Activated naive CD4-positive, alpha-beta T cell treated with anti-CD3 and anti-CD28 coated beads, Interleukin-2, amount 10 ng/mL, durations not matched to agents 7 days and 5 days (primary cell): ENCODE measurements at places on chromosomes 6 and 20.

DNA sequence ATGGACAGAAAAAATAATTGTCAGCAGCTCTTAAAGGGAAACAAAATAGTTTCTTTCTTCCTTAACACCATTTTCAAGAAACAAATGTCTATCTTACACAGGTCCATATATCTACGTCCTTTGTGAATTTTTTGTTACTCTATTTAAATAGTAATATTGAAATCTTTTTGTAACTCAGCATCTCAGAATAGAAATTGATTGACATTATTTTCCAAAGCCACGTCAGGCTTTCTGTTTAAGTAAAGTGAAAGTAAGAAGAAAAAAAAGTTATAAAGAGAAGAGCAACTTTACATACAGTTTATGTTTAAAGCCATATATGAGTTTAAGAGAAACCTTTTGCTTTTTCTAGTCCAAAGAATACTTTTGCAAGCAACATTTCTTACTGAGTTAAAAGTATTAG is 402.9 kb upstream of the SOX4 start:
- DNase-seq = no peak
- no peaks in the 10 kb centered on the region for H3K36me3 ChIP-seq
- H3K4me1 ChIP-seq = peaks cover 13% of the 10 kb centered on the region
- no peak overlapping the region for H3K4me3 ChIP-seq

GRCh38 chr6:165376100-165376499 is 66.7 kb upstream of the C6orf118 start:
- H3K4me1 ChIP-seq = no peaks in the 10 kb centered on the region
- H3K36me3 ChIP-seq = no peaks in the 10 kb centered on the region
- H3K27me3 ChIP-seq = no peaks in the 10 kb centered on the region
- no peak overlapping the region for H3K4me3 ChIP-seq

DNA sequence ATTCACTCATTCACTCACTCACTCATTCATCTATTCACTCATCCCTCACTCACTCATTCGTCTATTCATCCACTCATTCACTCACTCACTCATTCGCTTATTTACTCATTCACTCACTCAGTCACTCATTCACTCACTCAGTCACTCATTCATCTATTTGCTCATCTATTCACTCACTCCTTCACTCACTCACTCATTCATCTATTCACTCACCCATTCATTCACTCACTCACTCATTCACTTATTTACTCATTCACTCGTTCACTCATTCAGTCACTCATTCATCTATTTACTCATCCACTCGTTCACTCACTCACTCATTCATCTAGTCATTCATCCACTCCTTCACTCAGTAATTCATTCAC is 128.2 kb downstream of the TTLL2 start:
- no peaks in the 10 kb centered on the region for H3K4me1 ChIP-seq
- H3K4me3 ChIP-seq = no peak overlapping the region
- no peaks in the 10 kb centered on the region for H3K36me3 ChIP-seq

DNA sequence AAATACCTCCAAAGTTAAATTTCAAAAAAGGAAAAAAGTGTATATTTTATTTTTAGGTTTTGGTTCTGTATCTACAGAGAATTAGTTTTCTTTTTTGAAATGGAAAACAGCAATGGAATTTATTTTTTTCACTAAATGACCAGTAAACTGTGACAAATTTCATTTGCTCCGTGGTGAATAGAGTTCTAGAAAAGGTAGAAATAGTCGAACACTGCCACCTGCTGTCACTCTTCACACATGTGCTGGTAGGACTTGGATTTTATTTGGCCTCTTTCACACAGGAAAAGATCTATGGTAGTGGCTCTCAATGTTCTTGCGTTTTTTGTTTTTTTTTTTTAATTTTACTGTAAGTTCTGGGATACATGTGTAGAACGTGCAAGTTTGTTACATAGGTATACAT is 312.5 kb downstream of the EYA4 start:
- H3K27me3 ChIP-seq = no peaks in the 10 kb centered on the region
- H3K36me3 ChIP-seq = no peaks in the 10 kb centered on the region
- peak; percentile 45 for DNase-seq
- no peak overlapping the region for H3K27ac ChIP-seq
- H3K4me3 ChIP-seq = no peak overlapping the region

DNA sequence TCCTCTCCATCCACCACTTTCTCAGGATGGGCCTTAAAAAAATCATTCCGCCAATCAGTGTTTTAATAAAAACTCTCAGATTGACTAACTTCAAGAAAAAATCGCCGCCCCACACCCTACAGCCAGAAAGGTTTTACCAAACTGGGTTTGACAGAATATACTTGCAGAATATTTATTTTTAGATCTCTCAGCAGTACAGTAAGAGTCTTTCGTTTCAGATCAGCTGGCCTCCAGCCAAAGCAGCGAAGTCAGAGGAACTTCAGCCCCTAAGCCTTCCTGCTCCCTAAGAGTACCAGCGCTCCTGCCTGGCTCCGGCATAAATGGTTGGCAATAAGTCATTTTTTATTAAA is 24.7 kb downstream of the TBC1D7 start:
- no peak overlapping the region for H3K4me3 ChIP-seq
- peaks cover 36% of the 10 kb centered on the region for H3K36me3 ChIP-seq
- no peak overlapping the region for H3K27ac ChIP-seq

DNA sequence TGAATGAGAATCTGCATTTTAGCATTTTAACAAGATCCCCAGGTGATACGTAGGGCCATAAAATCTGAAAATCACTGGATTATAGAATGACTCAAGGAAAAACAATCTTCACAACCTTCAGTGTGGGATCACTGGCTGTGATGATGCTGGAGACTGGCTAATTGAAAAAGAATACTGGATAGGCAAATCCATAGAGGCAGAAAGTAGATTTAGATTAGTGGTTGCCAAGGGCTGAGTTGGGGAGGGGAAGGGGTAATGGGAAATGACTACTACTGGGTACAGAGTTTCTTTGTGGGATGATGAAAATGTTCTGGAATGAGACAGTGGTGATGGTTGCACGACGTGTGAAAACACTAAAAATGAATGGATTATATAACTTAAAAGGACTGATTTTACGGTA is 84.1 kb downstream of the CDK19 start:
- no peak for DNase-seq
- no peak overlapping the region for H3K27ac ChIP-seq
- H3K36me3 ChIP-seq = peaks cover 17% of the 10 kb centered on the region
- no peaks in the 10 kb centered on the region for H3K4me1 ChIP-seq
- H3K27me3 ChIP-seq = no peaks in the 10 kb centered on the region
- no peak overlapping the region for H3K4me3 ChIP-seq

DNA sequence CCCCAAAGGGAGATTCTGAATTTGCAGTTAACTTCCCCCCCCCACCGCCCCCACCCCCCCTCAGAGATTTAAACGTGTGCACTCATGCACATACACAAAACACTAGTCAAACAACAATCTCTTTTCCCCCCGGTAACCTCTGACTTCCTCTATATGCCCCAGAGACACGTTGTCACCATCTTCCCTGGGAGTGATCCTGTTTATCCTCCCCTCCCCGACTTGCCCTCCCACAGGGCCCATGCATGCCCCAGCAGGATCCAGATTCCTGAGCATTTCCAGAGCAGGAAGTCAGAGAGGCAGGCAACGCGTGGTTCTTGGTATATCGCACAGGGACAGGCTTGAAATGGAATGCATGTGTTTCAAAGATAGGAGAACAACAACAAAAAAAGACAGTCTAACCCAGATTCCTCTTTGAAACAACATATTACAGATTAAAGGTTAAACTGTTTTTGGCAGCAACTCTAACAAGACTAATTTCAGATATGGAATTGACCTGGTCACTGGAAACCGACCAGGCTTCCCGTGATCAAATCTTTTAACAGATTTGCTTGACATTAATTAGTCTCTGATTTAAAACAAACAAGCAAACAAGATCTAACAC is 1.3 kb downstream of the BLCAP start:
- H3K4me1 ChIP-seq = peaks cover 42% of the 10 kb centered on the region
- peaks cover 5% of the 10 kb centered on the region for H3K27me3 ChIP-seq
- H3K27ac ChIP-seq = peak overlapping the region; percentile 53
- DNase-seq = no peak

GRCh38 chr6:1136415-1136774 is 175.5 kb upstream of the FOXQ1 start:
- no peaks in the 10 kb centered on the region for H3K4me1 ChIP-seq
- no peaks in the 10 kb centered on the region for H3K36me3 ChIP-seq
- DNase-seq = no peak
- H3K27me3 ChIP-seq = no peaks in the 10 kb centered on the region

DNA sequence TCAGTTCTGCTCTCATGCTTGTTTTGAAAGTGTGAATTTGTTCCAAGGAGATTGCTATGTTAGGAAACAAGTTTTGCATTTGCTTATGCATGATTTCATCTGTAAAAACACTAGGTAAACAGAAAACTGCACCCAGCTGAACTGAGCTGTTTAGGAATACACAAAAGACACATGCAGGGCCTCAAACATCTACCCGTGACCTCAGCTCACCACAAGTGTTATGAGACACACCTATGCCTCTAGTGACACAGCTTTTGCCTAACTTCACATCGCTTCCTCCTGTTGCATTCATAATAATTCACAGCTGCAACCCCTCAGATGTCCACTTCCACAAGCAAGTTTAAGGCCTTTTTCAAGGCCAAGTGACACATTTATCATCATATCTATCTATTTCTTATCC is 98.0 kb upstream of the SLC24A3 start:
- no peaks in the 10 kb centered on the region for H3K36me3 ChIP-seq
- H3K27ac ChIP-seq = no peak overlapping the region
- H3K4me1 ChIP-seq = no peaks in the 10 kb centered on the region
- no peak overlapping the region for H3K4me3 ChIP-seq
- no peaks in the 10 kb centered on the region for H3K27me3 ChIP-seq

GRCh38 chr6:119586250-119586882 is 236.8 kb upstream of the MAN1A1 start:
- H3K4me1 ChIP-seq = no peaks in the 10 kb centered on the region
- peak overlapping the region; percentile 8 for H3K27ac ChIP-seq
- no peaks in the 10 kb centered on the region for H3K36me3 ChIP-seq

DNA sequence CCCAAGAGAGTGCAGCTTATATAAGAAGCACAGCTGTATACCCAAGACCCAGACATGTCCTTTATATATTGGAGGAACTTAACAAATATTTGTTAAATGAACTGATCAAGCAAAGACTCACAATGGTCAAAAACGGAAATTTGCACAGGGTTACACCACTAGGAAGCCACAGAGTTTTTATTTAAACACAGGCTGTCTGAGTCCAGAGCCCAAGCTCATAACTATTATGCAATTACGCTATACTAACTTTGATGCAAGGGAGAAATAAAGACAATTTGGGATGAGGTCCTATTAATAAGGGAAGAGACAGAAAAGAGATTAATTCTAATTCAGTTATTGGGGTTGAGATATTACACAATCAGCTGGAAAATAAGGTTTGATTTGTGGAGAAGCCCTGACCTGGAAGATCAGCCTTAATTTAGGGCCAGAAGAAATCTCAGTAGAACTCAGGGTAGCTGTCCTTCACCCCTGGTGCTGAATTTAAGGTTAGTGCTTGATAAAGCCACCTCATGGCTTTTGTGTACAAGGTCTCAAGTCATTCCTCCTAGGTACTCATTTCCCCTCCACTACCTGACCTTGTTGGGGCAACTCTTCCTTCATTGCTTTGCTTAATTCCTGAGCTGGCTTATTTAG is 10.5 kb upstream of the ZNF334 start:
- no peak overlapping the region for H3K4me3 ChIP-seq
- H3K4me1 ChIP-seq = no peaks in the 10 kb centered on the region
- H3K27me3 ChIP-seq = peaks cover 61% of the 10 kb centered on the region
- H3K36me3 ChIP-seq = no peaks in the 10 kb centered on the region
- H3K27ac ChIP-seq = no peak overlapping the region

GRCh38 chr6:169885831-169886230 is 134.4 kb downstream of the ERMARD start:
- H3K4me3 ChIP-seq = no peak overlapping the region
- peaks cover under 1% of the 10 kb centered on the region for H3K36me3 ChIP-seq
- H3K27ac ChIP-seq = no peak overlapping the region
- no peaks in the 10 kb centered on the region for H3K4me1 ChIP-seq

DNA sequence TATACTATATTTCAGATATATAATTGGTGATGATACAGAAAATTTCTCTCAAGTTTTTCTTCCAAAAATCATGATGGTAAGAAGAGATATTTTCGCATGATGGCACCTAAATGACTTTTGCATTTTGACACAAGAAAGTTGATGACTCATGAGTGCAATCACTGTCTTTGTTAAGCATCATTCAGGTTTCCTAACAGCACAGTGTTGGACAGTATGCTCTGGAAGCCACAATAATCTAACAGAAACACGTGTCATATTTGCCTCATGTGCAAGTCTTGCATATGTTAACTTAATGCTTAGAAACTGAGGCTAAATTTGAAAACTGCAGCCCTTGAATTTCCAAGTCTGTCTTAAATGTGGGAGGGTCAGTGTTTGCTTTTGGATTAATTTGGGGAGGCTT is 533.5 kb downstream of the LMBRD1 start:
- no peaks in the 10 kb centered on the region for H3K36me3 ChIP-seq
- no peaks in the 10 kb centered on the region for H3K4me1 ChIP-seq
- no peaks in the 10 kb centered on the region for H3K27me3 ChIP-seq
- H3K27ac ChIP-seq = no peak overlapping the region
- no peak overlapping the region for H3K4me3 ChIP-seq
- no peak for DNase-seq

- H3K4me3 ChIP-seq = no peak overlapping the region
- H3K27me3 ChIP-seq = peaks cover 3% of the 10 kb centered on the region
- DNase-seq = no peak
- peaks cover 10% of the 10 kb centered on the region for H3K4me1 ChIP-seq
- no peaks in the 10 kb centered on the region for H3K36me3 ChIP-seq
Observed at GRCh38 chr6:169867751-169868191, 116.3 kb downstream of the ERMARD start.

GRCh38 chr6:105805501-105806023 is 280.6 kb upstream of the PRDM1 start:
- H3K4me3 ChIP-seq = no peak overlapping the region
- H3K27me3 ChIP-seq = peaks cover 8% of the 10 kb centered on the region
- peaks cover 9% of the 10 kb centered on the region for H3K36me3 ChIP-seq
- peaks cover 34% of the 10 kb centered on the region for H3K4me1 ChIP-seq

DNA sequence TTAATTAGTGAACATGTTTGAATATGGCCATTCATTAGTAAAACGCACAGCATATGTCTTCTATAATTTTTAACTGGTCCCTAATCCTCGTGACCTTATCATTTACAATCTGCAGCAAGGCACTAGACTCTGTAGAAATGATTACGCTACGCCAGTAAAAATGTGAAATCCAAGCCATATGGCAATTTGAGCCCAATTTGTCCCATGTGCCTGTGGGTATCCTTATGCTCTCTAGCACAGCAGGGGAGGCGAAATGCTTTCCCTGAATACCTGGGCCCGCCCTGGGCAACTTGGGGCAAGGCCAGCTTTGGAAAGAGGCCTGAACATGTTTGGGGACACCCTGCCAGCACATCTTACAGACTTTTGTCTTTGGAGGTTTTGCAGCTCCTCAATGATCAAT is 122.7 kb upstream of the AGPAT4 start:
- H3K27ac ChIP-seq = no peak overlapping the region
- H3K36me3 ChIP-seq = no peaks in the 10 kb centered on the region
- no peak overlapping the region for H3K4me3 ChIP-seq
- H3K4me1 ChIP-seq = no peaks in the 10 kb centered on the region

DNA sequence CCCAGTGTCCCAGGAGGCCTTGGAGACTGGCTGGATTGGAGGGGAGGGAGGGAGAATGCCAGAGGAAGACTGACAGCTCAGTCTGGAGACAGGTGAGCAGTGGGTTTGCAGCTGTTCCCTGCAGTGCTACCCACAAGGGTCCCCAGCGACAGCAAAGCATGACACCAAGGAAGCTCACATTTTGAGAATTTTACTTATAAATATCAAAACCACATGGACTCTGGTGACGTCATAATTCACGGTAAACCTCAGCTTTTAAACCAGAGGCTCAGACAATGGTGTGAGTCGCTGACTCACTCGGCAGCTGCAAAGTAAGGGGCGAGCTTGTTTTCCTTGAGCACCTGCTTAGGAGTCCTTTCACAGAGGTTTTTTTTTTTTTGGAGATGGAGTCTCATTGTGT is 65.2 kb downstream of the THBS2 start:
- H3K4me3 ChIP-seq = no peak overlapping the region
- H3K4me1 ChIP-seq = peaks cover 3% of the 10 kb centered on the region
- H3K36me3 ChIP-seq = no peaks in the 10 kb centered on the region
- H3K27ac ChIP-seq = no peak overlapping the region
